IPS DF 6.9 (cell line): ENCODE measurements at places on chromosomes 16 and 17.

DNA sequence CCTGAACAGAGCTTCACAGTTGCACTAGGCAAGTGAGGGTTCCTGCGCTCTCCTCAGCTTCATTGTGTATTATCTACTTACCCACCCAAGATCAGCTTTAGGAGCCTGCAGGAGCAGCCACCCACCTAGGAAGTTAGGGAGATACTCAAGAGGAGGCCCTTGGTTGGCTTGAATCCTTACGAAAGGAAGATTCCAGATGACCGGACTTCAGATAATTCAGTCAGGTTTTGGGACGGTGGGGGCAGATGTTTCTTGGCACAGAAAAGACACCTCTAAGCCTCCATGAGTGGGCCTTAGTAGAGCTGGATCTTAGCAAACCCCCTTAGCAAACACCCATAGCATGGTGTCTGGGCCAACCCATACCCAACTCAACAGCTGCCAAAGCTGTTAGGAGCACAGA, 2.4 kb upstream of the CBFB start:
- DNase-seq = no peak

DNA sequence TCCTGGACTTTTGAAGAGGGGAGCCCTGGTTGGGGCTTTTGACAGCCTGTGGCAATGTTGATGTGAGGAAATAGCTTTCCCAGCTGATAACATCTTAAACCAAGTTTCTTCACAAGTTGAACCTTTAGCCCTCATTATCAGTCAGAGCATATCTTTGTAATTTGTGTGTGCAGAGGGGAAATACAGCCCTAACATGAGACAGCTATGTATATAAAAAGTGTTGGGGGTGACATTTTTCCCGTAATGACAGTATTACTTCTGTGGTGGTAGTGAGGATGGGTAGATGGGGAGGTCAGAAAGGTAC, 221.1 kb downstream of the FTO start:
- no peak for DNase-seq

DNA sequence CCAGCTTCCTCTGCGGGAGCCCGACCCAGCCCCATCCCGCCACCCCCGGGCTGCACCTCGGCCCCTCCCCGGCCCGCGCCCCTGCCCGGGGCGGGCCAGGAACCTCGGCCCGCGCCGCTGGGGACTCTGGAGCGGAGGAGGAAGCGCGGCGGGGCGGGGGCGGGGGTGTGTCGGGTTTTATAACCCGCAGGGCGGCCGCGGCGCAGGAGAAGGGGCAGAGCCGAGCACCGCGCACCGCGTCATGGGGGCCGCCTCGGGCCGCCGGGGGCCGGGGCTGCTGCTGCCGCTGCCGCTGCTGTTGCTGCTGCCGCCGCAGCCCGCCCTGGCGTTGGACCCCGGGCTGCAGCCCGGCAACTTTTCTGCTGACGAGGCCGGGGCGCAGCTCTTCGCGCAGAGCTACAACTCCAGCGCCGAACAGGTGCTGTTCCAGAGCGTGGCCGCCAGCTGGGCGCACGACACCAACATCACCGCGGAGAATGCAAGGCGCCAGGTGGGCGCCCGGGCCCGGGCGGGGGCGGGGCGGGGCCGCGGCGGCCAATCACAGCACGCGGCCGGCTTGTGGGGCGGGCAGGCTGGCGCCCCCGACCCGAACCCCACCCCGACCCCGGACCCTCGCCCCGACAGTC, at the start of gene ACE:
ACE (plus strand) TSS at position 208 of the 626 bp plus-strand sequence; CDS start at position 242, 34 bp downstream.
- no peak for DNase-seq

GRCh38 chr17:51133365-51133764, 12.7 kb upstream of the SPAG9 start:
- DNase-seq = no peak

- no peak for DNase-seq
Measured at GRCh38 chr16:68252383-68252782, 7.2 kb downstream of the PLA2G15 start.
